Body of pancreas (tissue), 4 donors: ENCODE measurements at places on chromosomes 1 and 21. TPM values are rescaled to one million over a fixed set of nuclear protein-coding genes. Genes with fewer than 3 reads are reported as not detected.
A peak's percentile ranks its signal among the peaks of the same experiment; 100 is the strongest.

DNA sequence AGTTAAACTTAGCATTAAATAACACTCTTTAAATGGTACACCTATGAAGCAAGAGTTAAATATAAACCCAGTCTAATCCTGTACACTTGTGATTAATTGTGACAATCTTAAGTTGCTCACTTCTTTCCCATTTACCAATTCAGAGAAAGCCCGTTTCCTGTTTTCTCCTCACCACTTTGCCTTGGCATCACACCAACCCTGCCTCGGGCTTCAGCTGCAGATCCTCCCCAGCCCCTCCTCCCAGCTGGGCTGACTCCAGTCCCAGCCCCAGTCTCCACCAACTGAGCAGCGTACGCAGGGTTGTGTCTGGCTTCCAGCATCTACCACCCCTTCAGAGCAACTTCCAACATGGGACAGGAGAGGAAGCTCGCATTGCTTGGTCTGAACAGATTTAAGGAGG, 4.1 kb downstream of the PYCR2 start:
- peak; percentile 86 for DNase-seq
- H3K36me3 ChIP-seq, result no peaks in the 10 kb centered on the region
- H3K27ac ChIP-seq, result peak overlapping the region; percentile 98
- no peak overlapping the region for H3K4me3 ChIP-seq

DNA sequence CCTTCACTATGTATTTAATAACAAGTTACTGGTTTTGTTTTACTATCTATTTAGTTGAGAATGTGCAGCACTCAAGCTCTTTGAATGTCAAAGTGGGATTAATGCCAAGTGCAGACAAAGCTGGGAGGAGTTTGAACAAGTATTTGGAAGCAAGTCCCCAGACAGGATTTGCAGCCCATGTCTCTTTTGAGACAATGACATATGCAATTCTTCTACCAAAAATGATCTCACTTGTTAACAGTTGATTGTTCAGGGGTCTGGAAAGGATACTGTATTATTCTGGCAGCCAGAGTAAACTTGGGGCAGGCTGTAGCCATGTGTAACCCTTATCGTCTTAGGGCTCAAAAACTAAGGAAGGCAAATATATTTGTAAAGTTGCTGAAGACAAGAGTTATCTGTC, 15.8 kb downstream of the COLGALT2 start:
- H3K4me1 ChIP-seq, result peaks cover 31% of the 10 kb centered on the region
- no peaks in the 10 kb centered on the region for H3K36me3 ChIP-seq
- H3K27ac ChIP-seq, result no peak overlapping the region

DNA sequence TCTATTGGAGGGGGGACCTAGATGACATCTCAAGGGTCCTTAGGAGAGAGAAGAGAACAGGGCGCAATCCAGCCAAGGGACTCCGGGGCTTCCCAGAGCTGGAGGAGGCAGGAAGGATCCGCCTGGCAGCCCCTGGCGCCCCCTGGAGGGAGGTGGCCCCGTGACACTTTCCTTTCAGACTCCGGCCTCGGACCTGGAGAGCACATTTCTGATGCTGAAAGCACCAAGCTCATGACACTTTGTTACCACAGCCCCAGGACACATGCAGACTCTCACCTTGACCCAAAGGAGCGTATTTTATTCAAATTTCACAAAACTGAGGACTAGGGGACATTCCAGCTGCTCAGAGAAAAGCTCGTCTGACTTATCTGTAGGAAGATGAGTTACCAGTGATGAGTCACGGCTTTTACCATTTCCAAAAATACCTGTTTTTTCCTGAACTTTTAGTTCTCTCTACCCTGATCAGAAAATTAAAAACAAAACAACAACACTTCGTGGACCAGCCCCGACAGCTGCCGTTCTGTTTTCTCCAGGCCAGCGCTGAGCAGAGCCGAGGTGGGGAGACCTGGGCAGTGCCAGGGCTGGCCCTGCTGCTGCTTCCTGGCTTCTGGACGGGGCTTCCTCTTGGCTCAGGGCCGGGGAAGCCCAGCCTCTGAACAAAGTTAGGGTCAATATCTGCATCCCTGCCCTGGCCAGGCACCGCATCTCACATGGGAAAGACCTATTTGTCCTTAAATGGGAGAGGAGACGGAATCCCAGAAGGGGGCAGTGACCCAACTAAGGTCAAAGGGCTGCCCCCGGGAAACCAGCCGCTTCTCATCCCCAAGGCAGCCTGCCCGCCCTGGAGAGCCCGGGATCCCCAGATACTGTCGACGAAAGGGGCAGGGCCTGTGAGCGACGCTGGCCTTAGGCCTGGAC, 21.6 kb upstream of the POFUT2 start:
- peak; percentile 60 for DNase-seq
- peaks cover 51% of the 10 kb centered on the region for H3K4me1 ChIP-seq
- no peaks in the 10 kb centered on the region for H3K27me3 ChIP-seq
- H3K27ac ChIP-seq, result peak overlapping the region; percentile 25
- H3K36me3 ChIP-seq, result no peaks in the 10 kb centered on the region

DNA sequence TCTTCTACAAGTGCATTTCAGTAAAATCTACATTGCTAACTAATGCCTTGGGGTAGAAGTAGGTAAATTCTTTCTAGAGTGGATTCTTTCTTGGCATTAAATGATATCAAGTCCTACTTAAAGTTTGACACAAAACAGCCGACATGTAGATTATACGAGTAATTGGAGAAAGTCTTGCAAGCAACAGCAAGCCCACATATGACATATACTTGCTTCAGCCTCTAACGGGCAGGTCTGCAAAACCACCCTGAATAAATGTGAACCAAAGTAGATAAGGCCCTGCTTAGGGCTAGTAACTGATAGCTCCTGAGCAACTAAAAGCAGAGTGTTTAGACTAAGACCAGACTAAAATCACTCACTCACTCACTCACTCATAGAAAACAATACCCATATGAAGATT, 203.2 kb downstream of the LTN1 start:
- DNase-seq, result no peak
- H3K36me3 ChIP-seq, result no peaks in the 10 kb centered on the region
- no peak overlapping the region for H3K4me3 ChIP-seq
- no peak overlapping the region for H3K27ac ChIP-seq

DNA sequence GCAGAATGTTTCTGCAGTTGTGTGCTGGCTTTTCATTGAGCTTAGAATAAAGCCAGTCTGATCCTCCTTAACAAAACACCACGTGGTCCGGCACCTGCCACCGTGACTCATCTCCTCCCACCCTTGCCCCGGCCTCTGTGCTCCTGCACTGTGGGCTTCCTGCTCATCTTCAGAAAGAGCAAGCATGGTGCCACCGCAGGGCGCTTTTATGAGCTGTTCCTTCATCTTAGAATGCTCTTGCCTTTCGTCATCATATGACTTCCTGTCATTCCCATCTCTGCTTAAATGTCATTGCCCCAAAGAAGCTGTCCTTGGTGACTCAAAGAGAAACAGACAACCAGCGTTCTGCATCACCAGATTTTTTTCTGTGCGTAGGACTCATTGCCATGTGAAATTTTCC, 117.8 kb downstream of the HHAT start:
- H3K4me3 ChIP-seq, result no peak overlapping the region
- no peaks in the 10 kb centered on the region for H3K27me3 ChIP-seq
- no peaks in the 10 kb centered on the region for H3K4me1 ChIP-seq

- no peaks in the 10 kb centered on the region for H3K27me3 ChIP-seq
- H3K4me3 ChIP-seq, result no peak within 1 kb of the TSS
- H3K27ac ChIP-seq, result no peak within 1 kb of the TSS
- peaks cover 15% of the 10 kb centered on the region for H3K4me1 ChIP-seq
These were observed at the start of gene PIK3CD for GRCh38 chr1:9651565-9652378. TSS of gene PIK3CD (plus strand) at chr1:9651731. CDS start at chr1:9710456, 58,725 bp downstream.

- H3K27me3 ChIP-seq, result no peaks in the 10 kb centered on the region
- H3K27ac ChIP-seq, result no peak overlapping the region
- no peak for DNase-seq
- no peaks in the 10 kb centered on the region for H3K36me3 ChIP-seq
These were observed 71.2 kb downstream of the DPYD start for GRCh38 chr1:97849345-97850340.

Gene PLEKHA6
- total RNA-seq, result 10.9 TPM
